NCI-H1694 (cell line): ENCODE measurements at places on chromosomes 3 and 15.

DNA sequence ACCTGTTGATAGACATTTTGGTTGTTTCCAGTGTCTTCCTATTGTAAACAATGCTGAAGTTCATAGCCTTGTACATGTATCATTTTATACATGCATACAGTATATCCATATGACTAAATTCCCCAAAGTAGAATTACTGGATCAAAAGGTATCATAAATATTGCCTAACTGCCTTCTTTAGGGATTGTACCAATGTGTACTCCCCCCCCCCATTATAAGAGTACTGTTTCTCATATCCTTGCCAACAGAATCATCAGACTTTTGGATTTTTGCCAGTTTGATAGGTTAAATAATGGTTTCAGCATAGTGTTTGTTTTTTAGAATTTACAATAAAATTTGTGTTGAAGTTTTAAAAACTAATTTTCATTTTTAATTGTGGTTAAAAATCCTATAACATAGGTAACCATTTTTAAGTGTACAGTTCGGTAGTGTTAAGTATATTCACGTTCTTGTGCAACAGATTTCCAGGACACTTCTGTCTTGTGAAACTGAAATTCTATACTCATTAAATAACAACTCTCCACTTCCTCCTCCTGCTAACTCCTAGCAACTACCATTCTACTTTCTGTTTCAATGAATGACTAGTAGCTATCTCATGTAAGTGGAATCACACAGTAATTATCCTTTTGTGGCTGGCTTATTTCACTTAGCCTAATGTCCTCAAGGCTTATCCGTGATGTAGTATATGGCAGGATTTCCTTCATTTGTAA lies 30.8 kb upstream of the MAP3K13 start:
- no peak for DNase-seq

DNA sequence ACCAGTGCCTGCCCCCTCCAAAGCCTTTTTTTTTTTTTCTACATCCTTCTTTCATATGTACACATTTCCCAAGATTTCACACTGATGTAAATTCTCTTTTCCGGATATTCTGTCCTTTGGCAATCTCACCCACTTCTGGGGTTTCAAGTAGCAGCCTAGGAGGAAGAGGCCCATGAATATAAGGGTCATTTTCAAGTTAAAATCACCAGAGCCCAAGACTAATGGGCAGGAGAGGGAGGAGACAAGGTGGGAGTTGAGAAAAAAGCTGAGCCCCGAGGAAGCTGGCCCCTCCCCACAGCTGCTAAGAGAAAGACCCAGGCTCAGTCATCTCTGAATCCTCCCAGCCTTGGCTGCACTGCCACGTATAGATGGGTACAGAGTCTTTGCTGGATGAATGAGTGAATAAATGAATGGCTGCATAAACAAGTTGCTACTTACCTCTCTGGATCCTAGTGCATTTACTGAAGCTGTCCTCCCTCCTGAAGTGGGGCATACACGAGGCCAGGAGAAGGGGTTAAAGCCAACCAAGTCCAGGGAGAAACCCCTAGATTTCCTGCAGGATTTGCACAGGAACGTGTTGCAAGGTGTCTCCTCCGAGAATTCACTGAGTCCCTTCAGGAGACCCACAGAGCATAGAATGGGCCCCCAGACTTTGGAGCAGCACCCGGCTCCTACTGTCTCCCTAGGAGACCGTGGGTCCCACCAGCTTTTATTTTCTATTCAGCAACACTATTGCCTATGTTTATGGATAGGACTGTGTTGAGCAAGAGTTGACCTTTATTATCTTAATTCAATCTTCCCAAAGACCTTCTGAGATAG lies 100.8 kb upstream of the LIPC start:
- DNase-seq = no peak

DNA sequence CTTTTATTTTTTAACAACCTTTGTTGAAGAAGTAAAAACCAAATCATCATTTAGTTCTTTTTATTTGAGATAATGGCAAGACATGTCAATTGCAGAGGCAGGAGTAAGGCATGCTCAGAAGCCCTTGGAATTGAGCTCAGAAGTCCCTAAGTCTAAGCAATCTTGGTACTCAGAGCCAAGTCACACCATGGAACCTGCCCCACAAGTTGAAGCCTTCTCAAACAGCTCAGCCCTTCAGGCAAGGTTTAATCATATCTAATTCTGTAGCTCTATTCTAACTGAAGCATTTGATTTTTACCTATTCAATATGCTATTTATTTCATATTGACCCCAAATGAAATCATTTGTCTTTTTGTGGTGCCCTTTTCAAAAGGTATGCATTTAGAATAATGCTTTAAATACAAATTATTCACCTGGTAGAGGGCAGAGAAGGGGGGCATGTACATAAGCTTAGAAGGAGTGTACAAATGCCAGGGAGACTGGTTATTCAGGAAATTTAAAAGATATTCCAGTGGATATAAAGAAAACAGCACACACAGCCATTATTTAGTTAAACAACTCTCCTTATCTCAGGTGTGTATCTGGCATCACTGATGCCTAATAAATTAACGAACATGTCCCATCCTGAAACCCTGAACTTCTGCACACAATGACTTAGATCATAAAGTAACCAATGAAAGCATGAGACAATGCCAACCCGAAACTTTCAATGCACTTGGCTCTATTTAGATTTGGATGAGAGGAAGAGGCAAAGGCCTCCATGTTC lies 26.2 kb upstream of the TOP2B start:
- DNase-seq = no peak

GRCh38 chr3:170159459-170159858 lies 22.1 kb downstream of the PHC3 start:
- DNase-seq = no peak

DNA sequence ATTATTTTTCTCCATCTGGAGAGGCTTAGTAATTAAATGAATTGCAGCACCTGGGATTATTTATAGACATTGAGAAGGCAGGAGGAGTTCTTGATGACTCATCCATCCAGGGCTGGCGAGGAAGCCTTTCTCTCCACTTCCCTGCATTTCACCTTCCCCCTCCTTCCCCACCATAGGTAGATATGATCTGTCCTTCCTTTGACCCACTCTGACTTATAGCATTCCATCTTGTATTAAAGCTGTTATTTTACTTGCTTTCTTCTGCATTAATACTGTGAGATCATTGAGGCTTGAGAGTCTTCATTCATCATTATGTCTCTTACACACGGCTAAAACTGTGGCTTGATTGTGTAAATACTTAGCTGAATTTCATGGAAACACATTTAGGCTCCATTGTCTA lies 288.8 kb downstream of the FEZF2 start:
- no peak for DNase-seq

DNA sequence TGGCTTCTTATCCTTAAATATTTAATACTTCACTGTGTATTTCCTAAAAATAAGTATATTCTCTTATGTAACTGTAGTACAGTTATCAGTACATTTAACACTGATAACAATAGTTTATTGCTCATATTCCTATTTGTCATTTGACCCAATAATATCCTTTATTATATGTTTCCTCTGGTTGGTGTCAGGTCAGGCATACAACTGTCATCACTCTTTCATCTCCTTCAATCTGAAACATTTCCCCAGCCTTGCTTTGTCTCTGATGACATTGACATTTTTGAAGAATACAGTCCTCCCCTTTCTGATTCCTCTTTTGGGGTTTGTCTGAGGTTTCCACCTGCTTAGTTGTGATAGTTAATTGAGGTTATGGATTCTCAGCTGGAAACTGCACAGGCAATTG lies 27.8 kb downstream of the PLEKHO2 start:
- no peak for DNase-seq
